Lower lobe of right lung (tissue), 2 donors: ENCODE measurements at places on chromosomes 12 and 14. TPM values are rescaled to one million over a fixed set of nuclear protein-coding genes. Genes with fewer than 3 reads are reported as not detected.

DNA sequence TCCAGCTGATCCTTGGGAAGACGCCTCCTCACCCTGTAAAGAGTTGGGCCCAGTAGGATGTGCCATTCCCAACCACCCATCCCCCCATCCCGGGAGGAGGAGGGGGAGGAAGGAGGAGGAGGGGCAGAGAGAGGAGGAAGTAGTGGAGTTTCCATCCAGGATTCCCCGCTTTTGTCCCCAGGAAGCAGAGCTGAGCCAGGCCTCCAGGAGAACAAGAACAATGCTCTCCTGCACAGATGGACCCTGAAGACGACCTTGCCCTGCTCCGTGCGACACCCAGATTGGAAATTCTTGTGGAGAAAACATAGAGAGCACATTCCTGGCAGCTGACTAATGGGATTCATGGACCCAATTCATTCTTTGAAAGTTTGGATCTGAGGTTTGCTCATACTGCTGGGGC is 132.3 kb upstream of the CRY1 start:
- no peaks in the 10 kb centered on the region for H3K27me3 ChIP-seq
- no peaks in the 10 kb centered on the region for H3K4me1 ChIP-seq
- H3K36me3 ChIP-seq = no peaks in the 10 kb centered on the region
- H3K27ac ChIP-seq = no peak overlapping the region

DNA sequence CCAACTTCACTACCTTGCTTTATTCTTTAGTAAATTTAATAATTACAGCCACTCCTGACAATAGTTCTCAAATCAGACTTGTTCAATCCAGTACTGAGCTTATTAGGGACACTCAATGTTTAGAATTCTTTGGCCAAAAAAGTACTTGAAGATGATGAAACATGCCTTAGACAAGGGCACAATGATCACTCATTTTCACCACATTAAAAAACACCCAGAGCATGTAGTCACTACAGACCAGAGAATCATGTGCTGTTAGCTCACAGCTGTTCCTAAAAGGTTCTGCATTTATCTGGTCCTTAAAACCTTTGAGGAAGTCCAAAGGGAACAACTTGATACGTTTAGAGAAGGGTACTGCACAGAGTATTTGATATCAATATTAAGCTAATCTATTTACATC is 98.7 kb downstream of the INSM2 start:
- no peaks in the 10 kb centered on the region for H3K27me3 ChIP-seq
- peaks cover 14% of the 10 kb centered on the region for H3K36me3 ChIP-seq
- no peak overlapping the region for H3K4me3 ChIP-seq
- H3K4me1 ChIP-seq = peaks cover 3% of the 10 kb centered on the region

- no peak overlapping the region for H3K27ac ChIP-seq
- H3K27me3 ChIP-seq = no peaks in the 10 kb centered on the region
- DNase-seq = no peak
- H3K36me3 ChIP-seq = peaks cover 8% of the 10 kb centered on the region
- H3K4me3 ChIP-seq = no peak overlapping the region
- peaks cover 26% of the 10 kb centered on the region for H3K4me1 ChIP-seq
Observed at GRCh38 chr14:50318031-50318626, 6.0 kb downstream of the DMAC2L start.

GRCh38 chr14:39467889-39468524 is 35.8 kb upstream of the FBXO33 start:
- no peaks in the 10 kb centered on the region for H3K27me3 ChIP-seq
- no peak overlapping the region for H3K4me3 ChIP-seq
- no peak overlapping the region for H3K27ac ChIP-seq
- DNase-seq = no peak

- DNase-seq = no peak
- H3K27ac ChIP-seq = no peak overlapping the region
- no peaks in the 10 kb centered on the region for H3K27me3 ChIP-seq
- H3K4me3 ChIP-seq = no peak overlapping the region
Observed at GRCh38 chr14:106686533-106686932, 1160.2 kb downstream of the TMEM121 start.

DNA sequence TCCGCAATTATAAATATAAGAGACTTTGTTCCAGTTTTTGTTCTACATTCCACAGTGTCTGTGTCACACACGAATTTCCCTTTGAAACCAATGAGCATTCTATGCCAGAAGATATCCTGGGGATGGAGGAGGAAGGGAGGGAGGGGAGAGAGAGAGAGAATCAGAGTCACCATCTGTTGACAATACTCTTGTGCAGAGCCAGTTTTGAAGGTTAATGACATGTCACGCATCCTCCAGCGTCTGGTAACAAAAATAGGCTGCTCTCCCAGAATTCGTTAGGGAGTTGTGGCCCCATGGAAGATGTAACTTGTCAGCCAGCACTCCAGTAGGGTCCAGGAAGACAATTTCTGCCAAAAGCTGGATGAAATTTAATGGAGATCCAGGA is 213.5 kb upstream of the KRR1 start:
- no peaks in the 10 kb centered on the region for H3K36me3 ChIP-seq
- no peak overlapping the region for H3K4me3 ChIP-seq
- H3K27me3 ChIP-seq = no peaks in the 10 kb centered on the region
- H3K27ac ChIP-seq = peak overlapping the region; percentile 1
- DNase-seq = no peak
- peaks cover 40% of the 10 kb centered on the region for H3K4me1 ChIP-seq

GRCh38 chr12:77324763-77325468 is 259.5 kb upstream of the E2F7 start:
- peak overlapping the region; percentile 61 for H3K4me3 ChIP-seq
- H3K27me3 ChIP-seq = peaks cover 18% of the 10 kb centered on the region
- no peak overlapping the region for H3K27ac ChIP-seq
- peak; percentile 72 for DNase-seq

GRCh38 chr12:53479331-53479730 is 19.9 kb downstream of the MAP3K12 start:
- H3K27me3 ChIP-seq = no peaks in the 10 kb centered on the region
- H3K36me3 ChIP-seq = peaks cover 99% of the 10 kb centered on the region
- H3K4me1 ChIP-seq = peaks cover 11% of the 10 kb centered on the region
- H3K4me3 ChIP-seq = no peak overlapping the region
- no peak for DNase-seq

HHIPL1 gene
- 1.6 TPM for total RNA-seq

CIDEB gene
- total RNA-seq = 16.4 TPM

PTGER2 gene
- total RNA-seq = 6.2 TPM

NACA gene
- total RNA-seq = 673 TPM
